Forelimb muscle (tissue), 1 donor: ENCODE measurements at places on chromosomes 3 and 15. TPM values are rescaled to one million over a fixed set of nuclear protein-coding genes. Genes with fewer than 3 reads are reported as not detected.

DNA sequence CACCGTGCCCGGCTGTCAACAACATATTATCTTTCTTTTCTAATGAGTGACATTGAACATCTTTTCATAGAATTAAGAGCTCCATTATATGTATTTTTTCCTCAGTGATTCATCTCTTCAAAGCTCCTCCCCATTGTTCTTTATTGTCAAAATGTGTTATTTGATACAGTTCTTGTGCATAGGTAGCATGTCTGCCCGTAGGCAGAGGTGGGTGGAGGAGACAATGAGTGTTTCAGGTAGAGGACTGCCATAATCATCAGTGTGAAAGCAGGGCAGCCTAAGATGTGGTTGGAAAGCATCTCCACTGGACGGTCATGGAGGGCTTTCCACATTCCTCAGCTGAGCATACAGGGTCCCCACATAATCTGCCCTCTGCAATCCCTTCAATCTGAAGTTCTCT is 452.0 kb upstream of the MCTP2 start:
- no peak for DNase-seq

DNA sequence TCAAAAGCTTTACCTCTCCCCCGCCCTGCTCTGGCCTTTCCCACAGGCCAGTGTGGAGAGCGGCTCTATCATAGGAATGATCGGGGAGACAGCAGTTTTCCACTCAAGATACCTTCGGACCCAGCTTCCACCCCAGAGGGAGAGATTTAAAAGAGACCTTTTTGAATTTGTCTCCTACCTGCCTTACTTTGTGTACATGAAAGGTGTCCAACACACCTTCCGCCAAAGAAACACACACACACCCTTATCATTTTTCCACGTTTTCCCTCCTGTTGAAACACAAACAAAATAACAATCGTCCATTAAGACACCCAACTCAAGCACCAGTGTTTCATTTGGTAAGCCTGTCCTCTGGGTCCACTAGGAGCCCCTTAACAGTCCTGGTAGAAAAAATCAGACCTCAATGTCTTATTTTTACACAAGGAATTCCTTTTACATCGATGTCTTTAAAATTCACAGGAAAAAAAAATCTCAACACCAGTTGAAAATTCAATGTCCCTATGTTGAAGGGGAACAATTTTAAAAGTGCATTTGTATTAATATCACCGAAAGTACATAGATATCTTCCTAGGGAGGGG is 4.0 kb downstream of the HES1 start:
- no peak for DNase-seq

GRCh38 chr3:149003653-149004305 is 12.4 kb downstream of the GYG1 start:
- DNase-seq, result no peak

SPATA12 gene
- 0.05 TPM for polyA plus RNA-seq

GRCh38 chr3:136078421-136079364 is 113.2 kb downstream of the PPP2R3A start:
- DNase-seq, result no peak

GRCh38 chr3:13633176-13633575 is 84.3 kb downstream of the FBLN2 start:
- no peak for DNase-seq
